ENCODE measurements at places on chromosomes 7 and 10. TPM values are rescaled to one million over a fixed set of nuclear protein-coding genes. Genes with fewer than 3 reads are reported as not detected.

The C10orf53 gene
- not detected for total RNA-seq

The NEUROD6 gene
- not detected for total RNA-seq

The TAC1 gene
- total RNA-seq, result 11.1 TPM

The CALY gene
- not detected for total RNA-seq

The MYO1G gene
- total RNA-seq, result not detected

The OR2A42 gene
- total RNA-seq, result not detected

- DNase-seq, result peak; percentile 90
Observed at GRCh38 chr10:118870467-118871243, 115.9 kb upstream of the CACUL1 start.

GRCh38 chr7:85328456-85328998, 141.7 kb upstream of the SEMA3D start:
- no peak for DNase-seq

DNA sequence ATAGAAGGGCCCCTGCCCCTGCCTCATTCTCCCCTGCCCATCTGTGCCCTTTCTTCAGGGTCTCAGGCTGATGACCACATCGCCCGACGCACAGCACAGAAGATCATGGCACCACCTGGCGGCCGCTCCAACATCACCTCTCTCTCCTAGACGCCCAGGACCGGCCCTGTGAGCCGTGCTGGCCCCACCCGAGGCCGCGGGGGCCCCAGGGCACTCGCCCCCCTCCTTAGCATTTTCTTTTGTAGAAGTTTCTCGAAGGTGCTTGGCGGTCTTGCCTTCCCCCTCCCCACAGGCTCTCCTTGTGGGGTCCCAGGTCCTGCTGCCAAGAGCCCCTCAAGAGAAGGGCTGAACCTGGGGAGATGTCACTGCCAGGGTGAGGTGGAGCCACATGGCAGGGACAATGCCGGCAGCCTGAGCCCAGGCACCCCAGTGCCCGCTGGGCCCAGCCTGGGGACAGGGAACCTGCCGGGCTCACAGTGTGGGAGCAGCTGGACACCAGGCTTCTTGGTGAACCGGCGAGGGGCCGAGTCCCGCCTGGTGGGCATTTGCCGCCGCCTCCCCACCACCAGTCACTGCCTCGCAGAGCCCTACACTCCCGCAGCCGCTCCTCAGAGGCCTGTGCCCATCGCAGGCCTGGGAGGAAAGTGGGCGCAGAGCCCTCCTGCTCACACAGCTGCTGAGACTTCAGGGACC, 18.2 kb downstream of the DPYSL4 start:
- no peak for DNase-seq

DNA sequence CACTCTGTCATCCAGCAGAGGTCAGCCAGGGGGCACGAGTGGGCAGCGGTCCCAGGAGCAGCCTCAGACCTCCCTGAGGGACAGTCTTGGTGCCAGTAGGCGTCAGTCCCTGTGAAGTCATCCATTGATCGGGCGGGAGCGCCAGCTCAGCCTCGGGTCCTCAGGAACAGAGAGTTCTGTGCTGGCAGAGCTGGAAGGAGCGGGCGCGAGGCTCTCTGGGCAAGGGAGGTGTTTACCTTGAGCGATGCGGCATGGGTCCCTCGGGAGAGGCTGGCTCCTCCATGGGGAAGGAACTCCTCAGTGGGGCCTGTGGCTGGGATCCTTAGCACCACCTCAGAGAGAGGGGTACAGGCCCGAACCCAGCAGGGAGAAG, 101.1 kb upstream of the PPIF start:
- DNase-seq, result no peak

GRCh38 chr7:25887795-25888559, 264.0 kb upstream of the NFE2L3 start:
- DNase-seq, result no peak

DNA sequence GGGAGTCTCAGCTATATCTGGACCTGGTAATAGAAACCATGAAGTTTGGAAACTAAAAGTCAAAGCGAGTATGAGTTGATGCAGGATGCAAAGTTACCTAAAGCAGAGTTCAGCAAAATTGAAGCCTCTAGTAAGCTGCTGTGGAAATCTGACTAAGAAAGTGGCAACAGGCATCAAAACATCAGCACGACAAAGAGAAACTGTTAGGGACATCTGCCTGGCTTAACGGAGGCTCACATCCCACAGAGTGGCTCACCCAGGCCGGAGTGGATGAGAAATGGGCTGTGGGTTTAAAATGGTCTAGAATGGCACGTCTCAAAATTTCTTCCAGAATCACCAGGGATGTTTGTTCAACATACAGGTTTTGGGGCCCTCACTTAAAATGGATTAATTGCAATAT, 164.1 kb upstream of the NPY start:
- DNase-seq, result no peak

DNA sequence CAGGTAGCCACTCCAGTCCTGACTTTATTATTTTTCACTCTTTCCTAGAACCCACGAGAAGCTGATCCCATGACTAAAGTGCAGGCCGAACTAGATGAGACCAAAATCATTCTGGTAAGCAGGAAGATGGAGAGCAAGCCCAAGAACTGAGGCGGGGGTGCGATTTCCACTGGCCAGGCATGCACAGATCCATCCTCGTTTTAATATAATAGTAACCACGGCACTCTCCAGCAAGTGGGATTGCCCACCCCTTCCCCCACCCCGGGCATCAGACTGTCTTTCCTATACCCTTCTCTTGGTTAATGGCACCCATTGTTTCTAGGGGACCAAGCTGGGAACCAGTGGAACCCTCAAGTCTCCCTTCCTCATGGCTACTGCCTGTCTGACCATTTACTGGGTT, 7.3 kb downstream of the YKT6 start:
- DNase-seq, result no peak

DNA sequence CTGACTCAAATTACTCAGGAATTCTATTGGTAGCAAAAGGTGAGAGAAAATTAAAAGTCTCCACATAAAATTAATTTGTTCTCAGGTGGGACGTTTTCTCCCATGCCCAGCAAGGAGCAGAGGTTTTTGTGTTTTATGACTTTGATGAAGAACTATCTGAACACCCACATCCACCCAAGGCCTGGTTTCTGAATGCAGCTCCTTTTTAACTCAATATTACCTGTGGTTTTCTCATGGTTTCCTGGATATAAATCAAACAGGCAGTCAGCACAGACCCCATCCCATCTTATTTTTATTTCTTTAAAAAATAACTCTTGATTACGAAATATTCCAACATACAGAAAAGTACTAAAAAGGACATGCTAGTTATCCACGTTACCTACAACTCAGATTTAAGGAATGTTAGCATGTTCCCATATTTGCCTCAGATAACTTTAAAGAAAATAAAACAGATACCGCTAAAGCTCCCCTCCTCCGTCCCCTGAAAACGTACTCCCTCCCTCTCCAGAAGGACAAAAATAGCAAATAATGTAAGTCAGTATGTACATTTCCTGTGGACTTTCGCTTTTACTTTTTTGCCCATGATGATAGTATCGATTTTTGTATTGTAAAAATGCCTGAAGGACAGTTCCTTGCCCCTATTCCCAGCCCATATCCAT, 43.4 kb downstream of the GLI3 start:
- DNase-seq, result no peak

DNA sequence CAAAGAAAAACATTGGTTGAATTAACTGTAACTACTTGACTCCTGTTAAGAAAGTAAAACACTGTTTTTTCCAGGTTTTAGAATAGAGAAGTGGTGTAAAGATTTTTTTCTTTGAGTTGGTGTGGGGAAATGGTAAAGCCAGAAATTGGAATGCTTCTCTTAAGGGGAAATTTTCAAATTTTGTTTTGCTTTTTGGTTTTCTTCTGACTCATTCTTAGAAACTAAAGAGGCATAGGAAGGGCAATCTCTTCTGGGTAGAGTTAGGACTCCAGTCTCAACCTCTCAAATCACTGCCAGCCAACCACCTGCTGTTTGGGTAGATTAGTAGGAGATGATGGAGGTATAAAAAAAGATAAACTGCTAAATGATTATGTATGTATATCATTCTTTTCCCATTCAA, 47.7 kb upstream of the STRIP2 start:
- DNase-seq, result no peak

DNA sequence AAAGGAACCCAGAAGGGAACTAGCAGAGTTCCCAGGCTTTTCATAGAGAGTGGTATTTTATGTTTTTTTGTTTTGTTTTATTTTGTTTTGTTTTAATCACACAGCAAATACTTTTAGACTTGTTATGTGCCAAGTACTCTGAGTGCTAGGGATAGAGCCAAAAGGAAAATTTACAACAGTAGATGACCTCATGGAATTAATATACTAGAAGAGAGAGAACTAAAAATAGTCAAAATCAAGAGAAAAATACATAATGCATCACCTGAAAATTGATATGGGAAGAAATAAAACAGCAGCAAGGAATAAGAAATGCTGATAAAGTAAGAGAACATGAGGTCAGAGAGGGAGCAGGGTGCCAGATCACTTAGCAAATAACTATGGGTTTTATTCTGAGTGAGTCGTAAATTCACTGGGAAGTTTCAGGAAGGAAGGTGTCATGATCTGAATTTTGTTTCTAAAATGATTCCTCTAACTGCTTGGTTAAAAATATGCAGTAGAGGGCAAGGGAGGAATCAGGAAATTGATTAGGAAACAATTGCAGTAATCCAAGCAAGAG, 351.0 kb downstream of the ANKRD7 start:
- no peak for DNase-seq

GRCh38 chr7:131747658-131748232, 191.3 kb upstream of the PODXL start:
- no peak for DNase-seq

- DNase-seq, result no peak
Observed at GRCh38 chr10:53006663-53007526, 234.3 kb upstream of the MBL2 start.

DNA sequence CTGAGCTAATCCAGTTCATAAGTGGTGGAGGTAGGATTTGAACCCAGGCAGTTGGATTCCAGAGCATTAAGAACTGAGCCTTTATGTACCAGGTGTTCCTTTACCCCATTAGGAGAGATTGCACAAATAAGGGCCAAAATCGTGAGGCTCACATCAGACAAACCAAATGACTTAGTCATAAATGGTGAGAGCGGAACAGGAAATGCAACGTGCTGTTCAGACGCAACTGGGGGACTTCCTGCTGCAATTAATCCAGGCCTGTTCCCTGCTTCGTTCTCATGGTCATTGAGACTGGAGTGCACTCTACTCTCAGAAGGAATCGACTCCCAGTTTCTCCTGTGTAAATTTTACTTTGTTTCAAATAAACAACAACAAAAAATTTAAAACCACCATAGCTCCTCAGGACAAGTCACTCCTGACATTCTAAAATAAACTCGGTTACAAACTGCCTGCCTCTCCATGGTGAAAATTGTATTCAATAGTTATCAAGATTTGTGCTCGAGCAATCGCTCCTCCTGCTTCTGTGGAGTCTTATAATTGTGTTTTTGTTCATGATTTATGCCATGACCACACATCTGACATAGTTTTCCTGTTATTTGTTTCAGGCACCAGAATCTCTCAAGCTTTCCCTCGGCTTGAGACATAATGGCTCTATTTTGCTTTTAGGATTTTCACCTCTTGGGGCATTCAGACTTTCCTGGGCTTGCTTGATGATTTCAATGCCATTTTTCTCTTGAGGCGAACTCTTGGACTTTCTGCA, 115.3 kb upstream of the BMPER start:
- peak; percentile 58 for DNase-seq

DNA sequence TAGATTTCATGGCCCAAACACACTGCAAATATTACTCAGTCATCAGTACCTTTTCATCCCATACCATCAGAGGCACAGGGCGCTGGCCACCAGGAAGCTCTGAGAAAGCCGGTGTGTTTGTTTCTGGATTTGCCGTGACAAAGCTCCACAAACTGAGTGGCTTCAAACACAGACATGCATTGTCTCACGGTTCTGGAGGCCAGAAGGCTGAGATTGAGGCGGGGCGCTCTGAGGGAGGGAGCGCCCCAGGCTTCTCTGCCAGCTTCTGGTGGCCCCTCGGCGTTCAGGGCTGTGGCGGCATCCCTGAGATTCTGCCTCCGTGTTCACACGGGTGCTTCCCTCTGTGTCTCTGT, 3.7 kb upstream of the TTYH3 start:
- DNase-seq, result no peak

DNA sequence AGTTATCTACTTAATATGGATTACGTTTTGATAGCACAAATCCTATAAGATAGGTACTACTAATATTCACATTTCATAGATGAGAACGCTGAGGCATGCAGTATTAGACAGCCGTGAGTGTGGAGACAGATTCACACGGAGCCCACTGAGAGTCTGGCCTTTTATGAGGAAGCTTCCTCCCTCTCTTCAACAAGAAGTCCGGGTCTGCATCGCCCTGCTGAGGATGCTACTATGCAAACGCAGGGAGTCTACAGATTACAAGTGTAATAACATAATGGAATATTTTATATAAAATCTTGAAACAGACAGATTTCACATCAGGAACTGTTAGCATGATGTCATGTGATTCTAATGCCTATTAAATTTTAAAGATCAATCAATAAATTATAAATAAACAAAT, 255.9 kb upstream of the GLI3 start:
- no peak for DNase-seq

- peak; percentile 28 for DNase-seq
Observed at GRCh38 chr10:52483587-52483986, 169.5 kb downstream of the DKK1 start.

- no peak for DNase-seq
Observed at GRCh38 chr10:86113044-86113443, 253.6 kb downstream of the GRID1 start.

- DNase-seq, result no peak
Observed at GRCh38 chr10:74683621-74684364, 142.6 kb upstream of the KAT6B start.

- DNase-seq, result no peak
Observed at GRCh38 chr10:119940487-119940886, 48.0 kb downstream of the SEC23IP start.

- DNase-seq, result no peak
Observed at GRCh38 chr10:131854579-131855335, 46.1 kb upstream of the PPP2R2D start.

DNA sequence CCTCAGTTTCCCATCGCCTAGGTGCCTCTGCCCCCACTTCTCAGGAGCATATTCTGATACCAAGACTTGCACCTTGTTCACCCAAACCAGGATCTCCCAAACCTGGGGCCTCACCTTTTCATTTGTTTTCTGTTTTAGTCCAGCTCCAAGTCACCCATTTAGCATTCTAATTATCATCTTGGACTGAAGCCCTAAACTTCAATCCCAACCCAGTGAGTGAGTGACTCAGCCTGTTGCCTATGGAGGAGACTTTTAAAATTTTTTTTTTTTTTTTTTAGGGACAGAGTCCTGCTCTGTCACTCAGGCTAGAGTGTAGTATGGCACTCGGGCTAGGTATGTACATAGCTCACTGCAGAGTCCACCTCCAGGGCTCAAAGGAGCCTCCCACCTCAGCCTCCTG, 378.9 kb upstream of the AUTS2 start:
- peak; percentile 62 for DNase-seq

DNA sequence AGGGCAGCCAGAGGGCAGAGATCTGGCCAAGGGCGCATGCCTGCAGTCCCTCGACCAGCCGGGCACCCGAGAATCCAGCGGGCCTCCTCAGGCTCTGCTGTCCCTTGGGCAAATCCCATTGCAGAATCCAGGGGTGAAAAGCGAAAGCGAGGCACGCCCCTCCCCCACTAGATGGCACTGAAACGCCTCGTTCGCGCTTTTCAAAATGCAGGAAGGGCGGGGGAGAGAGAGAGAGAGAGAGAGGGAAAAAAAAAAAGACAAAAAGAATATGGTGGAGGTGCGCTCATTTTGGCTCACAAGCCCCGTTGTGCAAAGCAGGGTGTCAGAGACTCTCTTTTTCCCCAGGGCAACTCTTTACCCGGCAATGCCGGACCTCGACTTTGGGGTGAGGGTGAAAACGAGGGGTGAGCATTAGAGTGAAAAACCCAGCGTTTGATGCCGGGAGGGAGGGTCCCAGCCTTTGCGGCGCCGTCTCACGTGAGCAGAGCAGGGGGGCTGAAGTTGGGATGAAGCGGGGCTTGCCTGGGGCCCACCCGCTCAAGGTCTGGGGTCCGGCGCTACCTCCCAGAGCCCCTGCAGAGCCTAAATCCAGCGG, 2.5 kb upstream of the TMEM178B start:
- peak; percentile 25 for DNase-seq
